Activated naive CD8-positive, alpha-beta T cell treated with anti-CD3 and anti-CD28 coated beads for 36 hours (primary cell): ENCODE measurements at places on chromosomes 5 and 9. TPM values are rescaled to one million over a fixed set of nuclear protein-coding genes. Genes with fewer than 3 reads are reported as not detected.

Gene GDF9
- 0.26 TPM for total RNA-seq

Gene FOXD4
- not detected for total RNA-seq

Gene PCDHA11
- total RNA-seq: not detected

Gene PLAC8L1
- total RNA-seq: 0.36 TPM

Gene LHX3
- not detected for total RNA-seq

Gene NUTM2G
- total RNA-seq: not detected

Gene PRSS3
- total RNA-seq: not detected

Gene NUTM2F
- total RNA-seq: not detected

Gene FOXD4L6
- total RNA-seq: not detected

Gene TMEM215
- total RNA-seq: not detected

Gene CCDC180
- 0.54 TPM for total RNA-seq

Gene GABBR2
- total RNA-seq: not detected

Gene PCDHB8
- total RNA-seq: not detected

Gene LCN10
- total RNA-seq: 6.1 TPM

Gene SPOCK1
- 0.12 TPM for total RNA-seq

Gene TMEM232
- total RNA-seq: 0.66 TPM

Gene SMIM33
- total RNA-seq: not detected

Gene ZFP37
- total RNA-seq: 2.5 TPM

Gene RLN2
- total RNA-seq: 5.1 TPM

Gene SPINK5
- total RNA-seq: not detected

Gene GHR
- total RNA-seq: not detected

Gene AQP7
- not detected for total RNA-seq

Gene SMIM32
- total RNA-seq: not detected

Gene ACOT12
- not detected for total RNA-seq

Gene NEURL1B
- total RNA-seq: 0.10 TPM

Gene COL5A1
- 0.23 TPM for total RNA-seq

Gene GALNT10
- 19.8 TPM for total RNA-seq

Gene RGMB
- total RNA-seq: 4.3 TPM

Gene SLC34A3
- not detected for total RNA-seq

Gene CD14
- total RNA-seq: 0.42 TPM

Gene IFNW1
- total RNA-seq: 0.10 TPM

Gene PCDHA9
- not detected for total RNA-seq

Gene CSNK1G3
- total RNA-seq: 29.9 TPM

Gene SPOUT1
- total RNA-seq: 111 TPM

Gene IRX2
- not detected for total RNA-seq

Gene KIF12
- not detected for total RNA-seq

Gene ANKRD33B
- total RNA-seq: 9.8 TPM

Gene SLC22A4
- 0.95 TPM for total RNA-seq

Gene EGR1
- total RNA-seq: 48.0 TPM

Gene MSX2
- total RNA-seq: not detected

Gene OCLN
- 0.43 TPM for total RNA-seq

Gene NFIB
- total RNA-seq: not detected

Gene PCDHGB4
- not detected for total RNA-seq

Gene GFI1B
- total RNA-seq: not detected

Gene CDC25C
- total RNA-seq: 8.7 TPM
